CD8-positive, alpha-beta memory T cell (primary cell): ENCODE measurements at places on chromosomes 5 and 9. TPM values are rescaled to one million over a fixed set of nuclear protein-coding genes. Genes with fewer than 3 reads are reported as not detected.
A peak's percentile ranks its signal among the peaks of the same experiment; 100 is the strongest.

GPR150 gene
- 0.18 TPM for total RNA-seq

BDP1 gene
- total RNA-seq: 33.4 TPM

OTULINL gene
- total RNA-seq: 15.4 TPM

HSD17B3 gene
- 0.42 TPM for total RNA-seq

PCDHGA10 gene
- total RNA-seq: 0.16 TPM

- H3K4me1 ChIP-seq: peaks cover 5% of the 10 kb centered on the region
- H3K27me3 ChIP-seq: no peaks in the 10 kb centered on the region
- H3K4me3 ChIP-seq: no peak overlapping the region
- DNase-seq: no peak
- H3K27ac ChIP-seq: no peak overlapping the region
Observed at GRCh38 chr5:76497065-76497460, 94.0 kb downstream of the IQGAP2 start.

GRCh38 chr9:132644251-132644650 lies 25.5 kb downstream of the DDX31 start:
- H3K4me3 ChIP-seq: no peak overlapping the region
- H3K4me1 ChIP-seq: no peaks in the 10 kb centered on the region
- peaks cover 46% of the 10 kb centered on the region for H3K36me3 ChIP-seq
- no peak overlapping the region for H3K27ac ChIP-seq

HOMER1 gene
- total RNA-seq: 7.3 TPM

GRCh38 chr5:133995883-133996563 lies 8.8 kb downstream of the VDAC1 start:
- H3K27ac ChIP-seq: no peak overlapping the region
- H3K4me3 ChIP-seq: no peak overlapping the region
- peaks cover 18% of the 10 kb centered on the region for H3K4me1 ChIP-seq
- H3K27me3 ChIP-seq: no peaks in the 10 kb centered on the region
- DNase-seq: no peak
- peaks cover 3% of the 10 kb centered on the region for H3K36me3 ChIP-seq

- H3K4me1 ChIP-seq: no peaks in the 10 kb centered on the region
- H3K27me3 ChIP-seq: no peaks in the 10 kb centered on the region
- no peaks in the 10 kb centered on the region for H3K36me3 ChIP-seq
- DNase-seq: no peak
- H3K27ac ChIP-seq: no peak overlapping the region
Observed at GRCh38 chr5:178384816-178385495, 152.4 kb upstream of the PHYKPL start.

RCL1 gene
- 39.1 TPM for total RNA-seq

DNA sequence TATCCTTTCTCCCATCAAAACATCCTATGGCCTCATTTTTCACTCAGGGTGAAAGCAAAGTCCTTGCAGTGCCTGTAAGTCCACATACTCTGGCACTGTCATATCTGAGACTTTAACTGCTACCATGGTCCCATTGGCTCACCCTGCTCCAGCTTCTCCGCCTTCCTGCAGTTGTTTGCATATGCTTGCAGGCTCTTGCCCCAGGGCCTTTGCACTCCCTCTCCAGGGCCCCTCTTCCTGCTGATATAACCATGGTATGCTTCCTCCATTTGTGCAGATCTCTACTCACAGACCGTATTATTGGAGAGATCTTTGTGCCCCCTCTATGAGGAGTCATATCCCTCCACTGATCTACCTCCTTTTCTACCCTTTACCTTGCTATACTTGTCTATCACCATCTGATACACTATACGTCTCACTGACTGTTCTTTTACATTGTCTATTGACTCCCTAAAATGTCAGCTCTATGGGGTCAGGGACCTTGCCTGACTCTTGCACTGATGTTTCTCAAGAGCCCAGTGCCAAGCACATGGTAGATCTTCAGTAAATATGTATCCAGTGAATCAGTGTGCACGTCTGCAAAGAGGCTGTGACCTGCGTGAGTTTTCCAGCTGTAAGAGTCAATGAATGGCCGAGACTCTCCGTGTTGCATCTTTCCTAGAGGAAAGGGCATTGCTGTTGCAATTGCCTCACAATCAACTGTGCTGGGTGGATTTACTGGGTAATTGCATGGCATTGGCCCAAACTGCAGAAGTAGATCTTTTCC lies 81.7 kb upstream of the CPEB4 start:
- H3K27me3 ChIP-seq: no peaks in the 10 kb centered on the region
- no peaks in the 10 kb centered on the region for H3K36me3 ChIP-seq
- H3K4me3 ChIP-seq: no peak overlapping the region
- DNase-seq: no peak

ARHGEF37 gene
- total RNA-seq: 0.53 TPM

DNA sequence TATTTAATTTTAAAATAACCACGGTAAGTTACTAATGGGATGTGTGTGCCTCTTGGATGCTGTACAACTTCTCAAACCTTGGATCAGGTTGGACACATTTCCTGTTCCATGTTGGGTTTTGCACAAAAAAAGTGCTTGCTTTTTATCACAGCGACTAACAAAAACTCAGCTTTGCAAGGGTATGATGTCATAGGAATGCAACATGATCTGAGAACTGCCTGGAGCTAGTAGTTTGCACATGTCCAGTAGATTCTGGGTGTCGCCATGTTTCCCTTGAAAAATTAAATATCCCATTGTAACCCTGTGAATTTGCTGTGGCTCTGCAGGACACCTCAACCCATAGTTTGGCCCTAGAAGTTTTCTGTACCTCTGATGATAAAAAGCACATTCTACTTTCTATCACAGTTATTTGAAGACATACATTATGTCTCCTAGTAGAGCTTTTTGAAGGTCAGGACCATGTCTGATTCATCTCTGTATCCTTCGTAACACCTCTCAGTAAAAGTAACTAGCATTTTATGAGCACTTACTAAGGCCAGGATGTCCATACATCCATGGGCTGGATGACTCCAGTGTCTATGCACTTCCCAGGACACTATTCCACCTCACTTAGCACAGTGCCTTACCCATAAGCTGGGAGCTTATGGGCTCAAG lies 11.5 kb upstream of the FRMPD1 start:
- H3K27ac ChIP-seq: no peak overlapping the region
- no peak for DNase-seq

DNA sequence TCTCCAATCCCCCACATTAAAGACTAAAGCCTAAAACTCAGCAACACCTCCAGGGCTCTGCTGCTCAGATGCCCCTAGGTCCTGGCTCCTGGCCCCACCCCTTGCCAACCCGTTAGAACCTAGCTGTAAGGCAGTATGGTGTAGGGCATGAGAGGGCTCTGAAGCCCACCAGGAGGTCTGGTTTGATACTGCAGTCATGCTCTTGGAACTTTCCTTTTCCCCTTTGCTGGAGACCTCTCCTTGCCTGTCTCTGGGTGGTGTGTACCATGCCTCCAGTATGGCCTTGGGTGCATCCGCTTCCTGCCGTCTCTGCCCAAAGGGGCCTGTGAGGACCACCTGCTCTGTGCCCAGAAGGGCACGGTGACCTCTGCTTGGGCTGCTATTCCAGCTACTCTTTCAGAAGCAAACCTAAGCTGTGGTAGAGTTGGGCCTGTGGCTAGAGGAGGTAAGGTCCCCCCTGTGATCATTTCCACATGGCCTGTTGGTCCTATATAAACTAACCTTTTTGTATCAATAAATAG lies 3.5 kb downstream of the TENT4A start:
- H3K27me3 ChIP-seq: no peaks in the 10 kb centered on the region
- DNase-seq: no peak
- no peaks in the 10 kb centered on the region for H3K36me3 ChIP-seq
- H3K4me1 ChIP-seq: peaks cover 64% of the 10 kb centered on the region

- H3K4me3 ChIP-seq: no peak overlapping the region
- H3K36me3 ChIP-seq: no peaks in the 10 kb centered on the region
- DNase-seq: no peak
- H3K27me3 ChIP-seq: no peaks in the 10 kb centered on the region
Observed at GRCh38 chr5:110512266-110512665, 214.2 kb downstream of the TMEM232 start.

- H3K4me3 ChIP-seq: no peak overlapping the region
- no peaks in the 10 kb centered on the region for H3K27me3 ChIP-seq
- no peaks in the 10 kb centered on the region for H3K4me1 ChIP-seq
Observed at GRCh38 chr5:1029282-1029944, 20.8 kb downstream of the NKD2 start.

GRCh38 chr9:3177146-3177761 lies 333.4 kb upstream of the PUM3 start:
- no peak overlapping the region for H3K4me3 ChIP-seq
- no peaks in the 10 kb centered on the region for H3K27me3 ChIP-seq
- no peaks in the 10 kb centered on the region for H3K4me1 ChIP-seq
- DNase-seq: no peak

RALGPS1 gene
- total RNA-seq: 2.4 TPM

DNA sequence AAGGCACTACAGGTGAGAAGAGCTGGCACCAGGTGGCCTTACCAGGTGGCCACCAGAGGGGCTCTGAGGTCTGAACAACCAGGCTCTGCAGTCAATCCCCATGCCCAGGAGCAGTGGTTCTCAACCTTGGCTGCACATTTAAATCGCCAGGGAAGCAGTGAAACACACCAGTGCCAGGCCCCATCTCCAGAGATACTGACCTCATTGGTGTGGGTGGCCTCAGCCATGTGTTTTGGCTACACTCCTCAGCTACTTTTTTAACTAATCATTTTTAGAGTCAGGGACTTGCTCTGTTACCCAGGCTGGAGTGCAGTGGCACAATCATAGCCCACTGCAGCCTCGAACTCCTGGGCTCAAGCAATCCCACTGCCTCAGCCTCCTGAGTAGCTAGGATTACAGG lies 56.0 kb downstream of the GABBR2 start:
- H3K27ac ChIP-seq: no peak overlapping the region
- DNase-seq: no peak
- H3K36me3 ChIP-seq: no peaks in the 10 kb centered on the region
- no peak overlapping the region for H3K4me3 ChIP-seq
- no peaks in the 10 kb centered on the region for H3K27me3 ChIP-seq
- H3K4me1 ChIP-seq: no peaks in the 10 kb centered on the region

CFAP90 gene
- not detected for total RNA-seq

DNA sequence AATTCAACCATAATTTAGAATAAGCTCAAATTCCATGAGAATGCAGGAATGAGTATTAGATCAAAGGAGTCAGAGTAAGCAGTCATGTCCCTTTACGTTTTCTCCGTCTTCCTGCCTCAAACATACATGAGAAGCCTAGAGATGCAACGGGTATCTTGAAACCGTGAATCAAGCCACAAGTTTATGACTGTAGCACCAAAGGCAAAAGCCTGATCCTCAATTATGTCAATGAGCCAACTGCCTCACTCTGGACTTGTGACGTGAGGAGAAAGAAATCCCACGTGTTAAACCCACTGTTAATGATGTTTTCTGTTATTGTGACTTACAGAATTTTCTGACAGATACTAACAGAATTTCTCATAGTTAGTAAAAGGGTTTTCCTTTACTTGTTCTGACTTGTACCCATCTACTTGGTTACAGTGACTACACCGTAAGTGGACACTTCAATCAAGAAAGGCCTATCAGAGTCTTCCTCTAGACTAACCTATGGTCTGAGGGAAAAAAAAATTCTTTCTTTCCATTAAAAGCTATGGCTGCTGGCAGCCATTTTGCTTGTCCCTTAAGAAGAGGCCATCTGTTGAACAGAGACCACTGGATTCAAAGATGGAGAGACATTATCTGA lies 35.3 kb upstream of the HK3 start:
- no peak for DNase-seq
- no peaks in the 10 kb centered on the region for H3K4me1 ChIP-seq
- no peak overlapping the region for H3K27ac ChIP-seq
- H3K36me3 ChIP-seq: no peaks in the 10 kb centered on the region
- H3K4me3 ChIP-seq: no peak overlapping the region

DNA sequence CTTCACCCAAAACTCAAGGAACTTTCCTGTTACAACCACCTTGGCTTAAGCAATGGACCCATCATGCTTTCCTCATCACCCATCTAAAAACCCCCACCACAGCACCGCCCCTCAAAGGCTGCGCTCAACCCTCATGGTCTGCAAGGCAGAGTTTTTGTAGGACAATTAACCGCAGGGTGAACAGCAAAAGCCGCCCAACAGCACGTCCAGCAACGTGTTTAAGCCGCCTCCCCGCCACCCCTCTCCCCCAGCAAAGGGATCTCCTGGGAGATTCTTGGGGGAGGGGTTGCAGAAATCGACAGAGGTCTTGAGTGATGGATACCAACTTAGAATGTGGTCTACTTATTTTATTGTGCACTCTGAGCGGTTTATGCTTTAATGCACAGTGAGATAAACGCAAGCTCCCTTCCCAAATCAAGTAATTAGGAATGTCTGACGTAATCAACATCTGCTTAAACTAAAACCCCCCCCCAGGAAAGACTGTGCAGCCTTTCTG lies 1.9 kb downstream of the ROR2 start:
- H3K36me3 ChIP-seq: no peaks in the 10 kb centered on the region
- no peaks in the 10 kb centered on the region for H3K4me1 ChIP-seq
- H3K4me3 ChIP-seq: no peak overlapping the region
- H3K27me3 ChIP-seq: peaks cover 21% of the 10 kb centered on the region
- no peak for DNase-seq

- peaks cover 83% of the 10 kb centered on the region for H3K4me1 ChIP-seq
- no peak overlapping the region for H3K4me3 ChIP-seq
- H3K27me3 ChIP-seq: no peaks in the 10 kb centered on the region
- peak; percentile 11 for DNase-seq
- H3K36me3 ChIP-seq: peaks cover 6% of the 10 kb centered on the region
Observed at GRCh38 chr5:109852371-109853155, 162.8 kb downstream of the MAN2A1 start.

- peaks cover 5% of the 10 kb centered on the region for H3K36me3 ChIP-seq
- peak within 1 kb of the TSS; percentile 47 for H3K4me3 ChIP-seq
- no peaks in the 10 kb centered on the region for H3K27me3 ChIP-seq
- DNase-seq: peak; percentile 52
- no peak within 1 kb of the TSS for H3K27ac ChIP-seq
- peaks cover 28% of the 10 kb centered on the region for H3K4me1 ChIP-seq
Observed at GRCh38 chr5:179793468-179794139, at the start of gene LTC4S. Gene LTC4S, plus strand, starts transcription at chr5:179793986. Its CDS starts 95 bp downstream, at chr5:179794081.

DNA sequence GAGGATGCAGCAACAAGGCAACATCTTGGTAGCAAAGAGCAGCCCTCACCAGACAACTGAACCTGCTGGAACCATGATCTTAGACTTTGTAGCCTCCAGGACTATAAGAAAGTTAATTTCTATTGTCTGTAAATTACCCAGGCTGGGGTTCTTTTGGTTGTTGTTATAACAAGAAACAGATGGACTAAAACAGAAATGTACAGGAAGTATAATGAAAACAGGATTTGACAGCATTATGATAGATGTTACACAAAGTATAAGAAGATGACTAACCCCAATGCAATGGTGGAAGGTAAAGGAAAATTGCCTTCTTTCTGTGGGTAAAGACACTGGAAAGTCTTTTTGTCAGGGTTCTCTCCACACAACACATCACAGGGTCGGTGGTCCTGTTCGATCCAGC lies 204.2 kb downstream of the SGCD start:
- H3K27ac ChIP-seq: no peak overlapping the region
- H3K27me3 ChIP-seq: no peaks in the 10 kb centered on the region
- no peaks in the 10 kb centered on the region for H3K36me3 ChIP-seq
- no peak for DNase-seq
- H3K4me3 ChIP-seq: no peak overlapping the region
- no peaks in the 10 kb centered on the region for H3K4me1 ChIP-seq

DNA sequence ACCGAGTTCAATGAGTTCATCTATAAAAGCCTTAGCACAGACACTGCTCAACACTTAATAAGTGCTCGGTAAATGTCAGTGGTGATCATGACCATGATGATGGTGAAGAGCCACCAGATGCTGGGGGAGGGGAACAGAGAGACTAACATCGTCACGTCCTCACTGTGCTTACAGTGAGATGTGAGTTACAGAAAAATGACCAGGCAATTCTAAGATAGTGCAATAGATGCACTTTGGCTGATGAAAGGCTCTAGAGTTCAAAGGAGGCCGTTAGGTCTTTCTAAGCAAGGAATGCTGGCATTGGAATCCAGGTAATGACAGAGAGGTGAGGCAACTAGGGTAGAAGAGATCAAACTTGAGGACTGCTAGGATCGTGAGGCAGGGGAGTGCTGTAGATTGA lies 36.7 kb downstream of the ARL15 start:
- H3K4me3 ChIP-seq: no peak overlapping the region
- no peaks in the 10 kb centered on the region for H3K27me3 ChIP-seq
- H3K36me3 ChIP-seq: no peaks in the 10 kb centered on the region
- no peak for DNase-seq
- no peaks in the 10 kb centered on the region for H3K4me1 ChIP-seq
